ENCODE measurements at places on chromosomes 2 and 18.

DNA sequence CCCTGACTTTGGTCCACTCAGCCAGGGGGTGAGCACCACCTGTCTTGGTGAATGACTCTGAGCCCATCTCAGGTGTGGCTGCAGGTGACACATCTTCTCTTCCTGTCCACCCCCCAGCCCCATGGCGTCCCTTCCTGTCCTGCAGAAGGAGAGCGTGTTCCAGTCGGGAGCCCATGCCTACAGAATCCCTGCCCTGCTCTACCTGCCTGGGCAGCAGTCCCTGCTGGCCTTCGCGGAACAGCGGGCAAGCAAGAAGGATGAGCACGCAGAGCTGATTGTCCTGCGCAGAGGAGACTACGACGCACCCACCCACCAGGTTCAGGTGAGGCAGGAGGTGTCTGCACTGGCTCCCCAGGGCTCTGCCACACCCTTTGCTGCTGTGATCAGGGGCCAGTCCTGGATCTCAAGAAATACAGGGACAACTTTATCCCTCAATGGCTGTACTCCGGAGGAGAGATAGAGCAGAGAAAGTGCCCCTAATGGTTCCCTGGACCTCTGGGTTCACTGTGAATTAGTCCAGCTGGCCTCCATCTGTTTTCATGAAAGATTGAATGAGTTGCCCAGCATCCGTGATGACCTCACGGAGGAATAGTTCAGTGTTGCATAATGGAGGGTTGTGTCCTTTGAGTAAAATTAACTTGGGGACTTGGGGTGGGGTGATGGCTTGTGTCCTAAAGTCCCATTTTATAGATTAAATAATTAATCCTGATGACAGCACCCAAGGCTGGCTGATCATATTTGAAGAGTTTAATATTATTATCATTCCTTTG, at the start of gene NEU2:
NEU2 (plus strand) TSS at position 122 of the 770 bp plus-strand sequence; CDS start at position 122, 0 bp downstream.
- DNase-seq = no peak

DNA sequence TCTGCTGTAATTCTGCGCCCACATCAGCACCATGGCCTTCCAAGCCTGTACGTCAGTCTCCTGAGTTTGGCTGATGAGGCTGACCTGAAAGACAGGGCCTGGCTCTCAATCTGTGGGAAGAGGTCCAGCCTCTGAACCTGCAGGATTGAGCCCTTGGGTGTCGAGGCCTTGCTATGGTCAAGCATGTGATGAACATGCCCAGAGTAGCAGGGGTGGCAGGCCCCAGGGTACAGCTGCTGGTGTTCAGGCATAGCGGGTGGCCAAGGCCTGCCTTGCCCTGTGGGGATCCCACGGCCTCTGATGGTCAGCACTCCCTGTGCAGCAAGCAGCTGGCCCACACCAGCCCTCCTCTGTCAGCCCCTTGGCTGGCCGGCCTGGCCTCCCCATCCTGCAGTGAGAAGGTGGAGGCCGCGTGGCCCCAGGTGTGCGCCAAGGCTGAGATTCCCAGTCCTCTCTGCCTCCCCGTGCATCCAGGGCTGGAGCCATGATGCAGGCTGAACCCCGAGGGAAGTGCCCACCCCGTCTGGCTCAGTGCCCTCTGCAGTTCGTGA, 298.4 kb downstream of the NDUFA10 start:
- DNase-seq = no peak

GRCh38 chr2:101776172-101777043, 78.9 kb downstream of the MAP4K4 start:
- DNase-seq = no peak

DNA sequence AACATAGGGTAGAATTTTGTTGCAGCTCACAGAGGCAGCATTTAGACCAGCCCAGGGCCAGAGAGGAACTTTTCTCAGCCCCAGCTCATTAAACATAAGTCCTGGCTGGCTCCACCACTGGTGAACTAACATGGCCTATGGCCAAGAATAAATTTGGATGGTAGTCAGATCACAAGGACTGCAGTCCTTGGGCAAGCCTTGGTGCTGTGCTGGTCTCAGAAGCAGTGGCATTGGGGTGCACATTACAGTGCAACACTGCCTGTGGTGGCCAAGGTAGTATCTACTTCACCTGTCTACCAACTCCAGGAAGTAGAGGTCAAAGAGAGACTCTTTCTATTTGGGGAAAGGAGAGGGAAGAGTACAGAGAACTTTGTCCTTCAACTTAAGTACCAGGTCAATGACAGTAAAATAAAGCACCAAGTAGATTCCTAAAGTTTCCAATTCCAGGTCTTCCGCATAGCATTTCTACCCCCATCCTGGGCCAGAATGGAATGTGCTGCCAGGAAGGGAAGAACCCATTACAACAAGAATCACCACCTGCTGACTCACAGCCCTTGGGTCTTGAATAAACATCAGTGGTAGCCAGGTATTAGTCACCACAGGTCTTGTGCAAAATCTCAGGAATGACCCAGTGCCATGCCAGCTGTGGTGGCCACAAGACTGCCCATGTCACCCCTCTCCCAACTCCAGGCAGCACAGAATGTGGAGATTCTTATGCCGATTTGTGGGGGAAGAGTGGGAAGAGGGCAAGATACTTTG, 155.4 kb upstream of the FSIP2 start:
- no peak for DNase-seq

DNA sequence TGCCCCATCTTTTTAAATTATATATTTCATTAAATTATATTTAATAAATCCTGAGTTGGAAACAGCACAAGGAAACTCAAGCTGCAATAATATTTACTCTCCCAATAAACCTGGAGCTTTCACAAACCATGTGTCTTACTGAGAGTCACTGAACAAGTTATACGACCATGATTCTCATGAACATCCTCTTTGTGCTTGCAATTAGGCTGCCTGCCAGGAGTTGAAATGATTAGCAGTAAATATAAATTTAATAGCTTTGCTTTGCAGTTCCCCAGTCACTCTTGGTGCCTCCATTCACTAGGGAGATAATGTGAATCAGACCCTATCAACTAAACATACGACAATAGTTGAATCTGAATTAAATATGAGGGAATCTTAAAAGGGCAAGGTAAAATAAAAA, 905.1 kb downstream of the NRXN1 start:
- peak; percentile 7 for DNase-seq

GRCh38 chr2:241984658-241985057, 115.1 kb downstream of the RTP5 start:
- no peak for DNase-seq

- DNase-seq = peak; percentile 38
These were observed 198.4 kb downstream of the EIPR1 start for GRCh38 chr2:3179208-3179607.
